Suprapubic skin (tissue), 4 donors: ENCODE measurements at places on chromosomes 2 and 18.

- H3K27me3 ChIP-seq, result no peaks in the 10 kb centered on the region
- H3K4me1 ChIP-seq, result peaks cover 33% of the 10 kb centered on the region
- H3K36me3 ChIP-seq, result no peaks in the 10 kb centered on the region
- no peak overlapping the region for H3K4me3 ChIP-seq
- peak overlapping the region; percentile 22 for H3K27ac ChIP-seq
Observed at GRCh38 chr2:48414980-48415835, 114.7 kb upstream of the STON1 start.

GRCh38 chr2:94987074-94988020 lies 38.2 kb upstream of the MAL start:
- no peak for DNase-seq
- no peaks in the 10 kb centered on the region for H3K36me3 ChIP-seq
- H3K27ac ChIP-seq, result no peak overlapping the region
- no peak overlapping the region for H3K4me3 ChIP-seq
- no peaks in the 10 kb centered on the region for H3K4me1 ChIP-seq

GRCh38 chr18:44731530-44732237 lies 51.0 kb downstream of the SETBP1 start:
- peaks cover 52% of the 10 kb centered on the region for H3K4me1 ChIP-seq
- H3K4me3 ChIP-seq, result no peak overlapping the region
- DNase-seq, result no peak
- no peak overlapping the region for H3K27ac ChIP-seq

GRCh38 chr18:10353791-10354190 lies 100.6 kb upstream of the APCDD1 start:
- H3K27me3 ChIP-seq, result no peaks in the 10 kb centered on the region
- H3K4me3 ChIP-seq, result no peak overlapping the region
- DNase-seq, result no peak
- peaks cover 41% of the 10 kb centered on the region for H3K4me1 ChIP-seq

DNA sequence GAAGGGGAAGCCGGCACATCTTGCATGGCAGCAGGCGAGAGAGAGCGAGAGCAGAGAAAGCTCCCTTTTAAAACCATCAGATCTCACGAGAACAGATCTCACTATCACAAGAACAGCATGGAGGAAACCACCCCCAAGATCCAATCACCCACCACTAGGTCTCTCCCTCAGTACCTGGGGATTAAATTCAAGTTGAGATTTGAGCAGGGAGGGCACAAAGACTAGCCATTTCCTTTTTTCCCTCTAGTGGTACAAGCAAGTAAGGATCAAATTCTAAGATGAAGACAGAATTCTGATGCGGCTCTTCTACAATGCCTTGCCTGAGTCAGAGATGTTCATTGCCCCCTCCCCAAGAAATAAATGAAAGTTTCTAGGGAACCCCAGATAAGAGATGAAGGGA lies 45.6 kb upstream of the ANKRD44 start:
- H3K4me3 ChIP-seq, result no peak overlapping the region
- no peak overlapping the region for H3K27ac ChIP-seq
- H3K27me3 ChIP-seq, result no peaks in the 10 kb centered on the region
- no peaks in the 10 kb centered on the region for H3K36me3 ChIP-seq
- no peak for DNase-seq
- H3K4me1 ChIP-seq, result no peaks in the 10 kb centered on the region

DNA sequence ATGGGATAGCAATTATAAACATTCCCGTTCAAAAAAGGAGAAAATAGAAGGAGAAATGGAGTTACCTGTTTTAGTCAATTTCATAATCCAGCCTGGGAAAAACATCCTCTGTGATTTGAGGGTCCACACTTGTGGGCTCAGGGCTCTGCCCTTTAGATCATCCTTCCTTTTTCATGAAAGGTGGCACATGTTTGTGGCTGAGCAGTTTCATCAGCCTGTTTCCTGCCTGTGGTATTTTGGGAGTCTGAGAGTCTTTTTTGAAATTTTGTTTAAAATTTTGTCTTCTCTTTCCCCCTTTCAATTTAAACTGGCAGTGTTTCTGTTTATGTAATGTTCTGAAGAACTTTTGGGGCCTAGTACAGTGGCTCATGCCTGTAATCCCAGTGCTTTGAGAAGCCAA lies 84.0 kb downstream of the KIAA1328 start:
- no peak overlapping the region for H3K27ac ChIP-seq
- no peak for DNase-seq
- H3K36me3 ChIP-seq, result no peaks in the 10 kb centered on the region
- H3K4me1 ChIP-seq, result no peaks in the 10 kb centered on the region

- H3K4me1 ChIP-seq, result no peaks in the 10 kb centered on the region
- no peaks in the 10 kb centered on the region for H3K27me3 ChIP-seq
- H3K27ac ChIP-seq, result no peak overlapping the region
- no peaks in the 10 kb centered on the region for H3K36me3 ChIP-seq
- H3K4me3 ChIP-seq, result no peak overlapping the region
- DNase-seq, result no peak
Observed at GRCh38 chr2:225889452-225889851, 489.9 kb downstream of the NYAP2 start.

GRCh38 chr18:6566338-6566911 lies 151.7 kb upstream of the L3MBTL4 start:
- H3K27ac ChIP-seq, result no peak overlapping the region
- no peak for DNase-seq
- H3K4me1 ChIP-seq, result peaks cover 3% of the 10 kb centered on the region

GRCh38 chr2:62459106-62459505 lies 46.9 kb downstream of the TMEM17 start:
- no peak overlapping the region for H3K4me3 ChIP-seq
- no peaks in the 10 kb centered on the region for H3K36me3 ChIP-seq
- no peak for DNase-seq
- H3K4me1 ChIP-seq, result peaks cover 23% of the 10 kb centered on the region
- no peaks in the 10 kb centered on the region for H3K27me3 ChIP-seq
- no peak overlapping the region for H3K27ac ChIP-seq

GRCh38 chr2:150643114-150643725 lies 155.8 kb upstream of the RND3 start:
- H3K27ac ChIP-seq, result no peak overlapping the region
- no peaks in the 10 kb centered on the region for H3K36me3 ChIP-seq
- H3K4me1 ChIP-seq, result no peaks in the 10 kb centered on the region
- DNase-seq, result no peak
- H3K27me3 ChIP-seq, result no peaks in the 10 kb centered on the region

- no peaks in the 10 kb centered on the region for H3K36me3 ChIP-seq
- no peak for DNase-seq
- no peak overlapping the region for H3K27ac ChIP-seq
Observed at GRCh38 chr18:42736074-42736473, 379.4 kb downstream of the RIT2 start.

DNA sequence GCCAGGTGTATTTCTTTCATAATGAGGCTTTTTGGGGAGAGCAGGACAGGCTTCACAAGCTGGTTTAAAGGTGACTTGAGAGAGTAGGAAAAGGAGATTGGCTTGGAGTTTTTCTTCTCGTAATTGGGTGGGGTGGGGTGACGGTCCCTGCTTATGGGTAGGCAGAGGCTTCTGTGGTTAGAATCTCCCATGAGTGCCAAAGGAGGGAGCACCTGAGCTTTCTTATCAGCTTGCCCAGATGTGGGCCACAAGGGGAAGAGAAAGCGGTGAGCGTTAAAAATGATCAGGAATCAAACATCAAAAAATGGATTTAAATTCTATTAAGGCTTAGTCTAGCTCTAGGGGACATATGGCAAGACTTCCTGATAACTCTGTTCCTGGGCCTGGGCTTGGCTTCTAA lies 9.7 kb upstream of the PNPT1 start:
- no peaks in the 10 kb centered on the region for H3K36me3 ChIP-seq
- H3K4me3 ChIP-seq, result no peak overlapping the region
- no peak for DNase-seq

DNA sequence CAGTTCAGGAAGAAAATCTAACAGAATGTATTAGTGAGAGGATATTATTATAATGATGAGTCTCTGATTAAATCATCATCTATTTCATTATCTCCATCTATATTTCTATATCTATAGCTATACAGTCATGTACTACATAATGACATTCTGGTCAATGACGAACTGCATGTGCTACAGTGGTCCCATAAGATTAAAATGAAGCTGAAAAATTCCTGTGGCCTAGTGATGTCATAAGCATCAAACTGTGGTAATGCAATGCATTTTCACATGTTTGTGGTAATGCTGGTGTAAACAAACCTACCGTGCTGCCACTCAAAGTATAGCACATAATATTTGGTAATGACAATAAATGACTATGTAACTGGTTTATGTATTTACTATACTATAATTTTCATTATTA lies 1127.9 kb upstream of the CHAC2 start:
- H3K36me3 ChIP-seq, result no peaks in the 10 kb centered on the region
- no peak for DNase-seq
- H3K27me3 ChIP-seq, result no peaks in the 10 kb centered on the region

DNA sequence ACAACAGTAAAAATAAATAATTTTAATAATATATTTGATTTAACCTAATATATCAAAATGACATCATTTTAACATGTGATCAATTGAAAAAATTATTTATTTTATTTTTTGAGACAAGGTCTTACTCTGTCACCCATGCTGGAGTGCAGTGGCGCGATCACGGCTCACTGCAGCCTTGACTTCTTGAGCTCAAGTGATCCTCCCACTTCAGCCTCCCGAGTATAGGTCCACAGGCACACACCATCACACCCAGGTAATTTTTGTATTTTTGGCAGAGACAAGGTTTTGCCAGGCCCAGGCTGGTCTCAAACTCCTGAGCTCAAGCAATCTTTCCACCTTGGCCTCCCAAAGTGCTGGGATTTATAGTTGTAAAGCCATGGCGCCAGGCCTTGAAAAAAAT lies 126.7 kb upstream of the COPS8 start:
- H3K4me1 ChIP-seq, result peaks cover 15% of the 10 kb centered on the region
- H3K27ac ChIP-seq, result no peak overlapping the region
- DNase-seq, result peak; percentile 58
- H3K4me3 ChIP-seq, result no peak overlapping the region

- no peak overlapping the region for H3K4me3 ChIP-seq
- H3K27ac ChIP-seq, result no peak overlapping the region
- no peak for DNase-seq
Observed at GRCh38 chr2:191853843-191854242, 7.0 kb upstream of the CAVIN2 start.

DNA sequence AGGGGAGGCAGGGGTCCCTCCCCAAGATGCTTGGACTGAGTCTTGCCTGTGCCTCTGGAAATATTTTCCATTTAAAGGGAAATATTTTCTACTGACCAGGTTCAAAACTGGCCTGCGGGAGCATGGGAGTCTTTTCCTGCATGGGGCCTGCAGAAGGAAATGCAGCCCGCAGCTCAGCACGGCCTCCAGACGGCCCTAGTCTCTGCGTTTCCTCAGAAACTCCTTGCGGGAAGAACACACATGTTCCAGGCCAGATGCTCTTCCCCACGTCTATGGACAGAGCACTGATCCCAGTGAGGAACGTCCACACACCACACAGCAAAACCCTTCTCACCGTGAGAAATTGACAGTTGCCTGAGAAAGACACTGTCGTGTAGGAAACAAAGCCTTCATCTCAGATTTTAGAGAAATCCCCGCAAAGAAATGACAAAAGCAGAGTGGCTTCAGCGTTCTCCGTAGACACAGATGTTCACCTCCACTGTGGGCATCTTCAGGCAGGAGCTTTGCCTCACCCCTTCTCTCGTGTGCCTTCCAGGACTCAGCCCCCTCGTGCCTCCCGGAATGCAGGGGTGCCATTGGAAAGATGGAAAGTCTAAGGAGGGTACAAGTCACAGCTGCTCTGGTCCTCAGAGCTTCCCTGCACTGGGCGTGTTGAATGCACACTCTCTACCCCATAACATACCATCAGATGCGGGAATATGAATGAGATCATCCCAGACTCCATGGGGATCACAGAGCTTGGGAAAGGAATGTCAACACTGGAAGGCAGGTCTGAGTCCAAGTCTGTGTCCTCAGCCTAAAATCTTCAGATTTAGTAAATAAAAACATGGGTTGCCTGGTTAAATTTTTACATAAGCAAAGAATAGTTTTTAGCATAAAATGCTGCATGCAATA lies 438.7 kb upstream of the SALL3 start:
- H3K4me3 ChIP-seq, result no peak overlapping the region
- H3K4me1 ChIP-seq, result peaks cover 14% of the 10 kb centered on the region
- peaks cover 4% of the 10 kb centered on the region for H3K27me3 ChIP-seq
- no peak overlapping the region for H3K27ac ChIP-seq
- no peak for DNase-seq
- H3K36me3 ChIP-seq, result no peaks in the 10 kb centered on the region

GRCh38 chr2:142874293-142874814 lies 3.1 kb upstream of the KYNU start:
- no peaks in the 10 kb centered on the region for H3K36me3 ChIP-seq
- H3K27me3 ChIP-seq, result no peaks in the 10 kb centered on the region
- peak; percentile 75 for DNase-seq
- peak overlapping the region; percentile 72 for H3K27ac ChIP-seq
- H3K4me1 ChIP-seq, result peaks cover 25% of the 10 kb centered on the region

DNA sequence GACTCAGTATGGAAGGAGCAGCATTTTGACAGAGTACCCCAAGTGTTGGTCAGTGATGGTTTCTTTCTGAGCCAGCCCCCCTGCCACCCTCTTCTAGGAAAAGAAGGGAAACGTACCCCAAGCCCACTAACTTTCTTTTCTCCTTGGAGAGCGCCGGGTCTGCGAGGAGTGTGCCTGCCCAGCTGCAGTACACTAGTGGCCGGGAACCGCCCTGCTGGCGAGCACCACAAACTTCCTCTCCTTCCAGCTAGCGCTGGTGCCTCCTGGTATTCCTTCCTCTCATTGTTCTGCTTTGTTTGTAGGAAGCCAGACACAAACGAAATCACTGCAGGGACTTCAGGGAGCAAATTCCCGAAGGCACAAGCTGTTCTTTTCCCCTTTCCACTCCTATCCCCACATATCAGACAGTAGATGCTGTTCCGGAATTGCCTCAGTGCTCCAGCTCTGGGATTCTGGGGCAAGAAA lies 1.8 kb downstream of the CCDC85A start:
- H3K4me1 ChIP-seq, result peaks cover 29% of the 10 kb centered on the region
- peak overlapping the region; percentile 78 for H3K4me3 ChIP-seq
- DNase-seq, result peak; percentile 68
- peaks cover 4% of the 10 kb centered on the region for H3K27me3 ChIP-seq

GRCh38 chr2:195202163-195202845 lies 454.7 kb upstream of the SLC39A10 start:
- H3K27ac ChIP-seq, result no peak overlapping the region
- no peak for DNase-seq
- H3K27me3 ChIP-seq, result no peaks in the 10 kb centered on the region
- no peaks in the 10 kb centered on the region for H3K36me3 ChIP-seq

- H3K4me1 ChIP-seq, result no peaks in the 10 kb centered on the region
- DNase-seq, result no peak
- no peak overlapping the region for H3K27ac ChIP-seq
- H3K36me3 ChIP-seq, result no peaks in the 10 kb centered on the region
- no peak overlapping the region for H3K4me3 ChIP-seq
- no peaks in the 10 kb centered on the region for H3K27me3 ChIP-seq
Observed at GRCh38 chr2:148527488-148528340, 116.8 kb upstream of the EPC2 start.

- no peak for DNase-seq
- H3K27me3 ChIP-seq, result no peaks in the 10 kb centered on the region
- H3K36me3 ChIP-seq, result no peaks in the 10 kb centered on the region
Observed at GRCh38 chr2:157261199-157261782, 3.8 kb downstream of the GALNT5 start.

GRCh38 chr18:24388957-24389356 lies 8.7 kb downstream of the OSBPL1A start:
- H3K4me3 ChIP-seq, result no peak overlapping the region
- H3K27me3 ChIP-seq, result no peaks in the 10 kb centered on the region
- H3K27ac ChIP-seq, result no peak overlapping the region
- no peaks in the 10 kb centered on the region for H3K4me1 ChIP-seq
- DNase-seq, result no peak

- H3K27me3 ChIP-seq, result no peaks in the 10 kb centered on the region
- H3K27ac ChIP-seq, result no peak overlapping the region
- no peak overlapping the region for H3K4me3 ChIP-seq
- no peaks in the 10 kb centered on the region for H3K36me3 ChIP-seq
Observed at GRCh38 chr2:78546843-78547242, 478.7 kb upstream of the REG3G start.
